Activated CD8-positive, alpha-beta memory T cell treated with anti-CD3 and anti-CD28 coated beads, Interleukin-2, amount 10 ng/mL, durations not matched to agents 7 days and 5 days (primary cell): ENCODE measurements at places on chromosomes 1 and 21. TPM values are rescaled to one million over a fixed set of nuclear protein-coding genes. Genes with fewer than 3 reads are reported as not detected.

DNA sequence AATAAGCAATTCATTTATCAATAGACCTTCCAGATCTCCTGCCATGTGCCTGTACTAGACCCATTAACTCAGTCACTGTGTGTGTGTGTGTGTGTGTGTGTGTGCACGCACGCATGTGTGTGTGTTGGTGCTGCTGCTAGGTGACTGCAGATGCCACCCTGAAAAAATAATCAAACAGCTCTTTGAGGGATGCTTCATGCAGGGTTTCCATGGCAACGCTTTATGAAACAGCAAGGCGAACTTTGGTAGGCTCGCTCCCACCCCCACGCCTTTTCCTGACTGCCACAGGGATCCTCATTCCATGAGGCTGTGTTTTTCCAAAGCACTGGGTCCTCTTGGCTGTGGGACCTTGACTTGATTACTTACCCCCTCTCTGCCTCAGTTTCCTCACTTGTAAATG, 94.0 kb downstream of the HMGB4 start:
- H3K27me3 ChIP-seq: no peaks in the 10 kb centered on the region
- no peak overlapping the region for H3K27ac ChIP-seq

DNA sequence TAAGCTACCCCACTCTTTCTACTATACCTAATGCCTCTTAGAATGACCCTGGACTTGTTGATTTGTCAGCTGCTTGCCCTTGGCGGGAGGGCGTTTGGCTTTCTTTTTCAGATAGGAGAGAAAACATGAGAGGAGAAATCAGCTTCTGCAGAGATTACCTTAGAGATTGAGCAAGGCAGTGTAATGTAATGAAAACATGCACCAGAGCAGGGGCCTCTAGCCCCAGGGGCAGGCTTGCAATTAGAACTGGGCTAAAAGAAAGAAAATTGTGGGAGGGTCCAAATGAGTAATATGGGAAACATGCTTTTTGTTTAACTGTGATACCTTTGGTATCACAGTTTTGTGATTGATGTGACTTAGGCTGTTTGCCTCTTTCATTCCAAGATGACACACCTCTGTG, 89.7 kb downstream of the PBX1 start:
- no peak overlapping the region for H3K27ac ChIP-seq
- no peaks in the 10 kb centered on the region for H3K27me3 ChIP-seq
- H3K4me3 ChIP-seq: no peak overlapping the region
- H3K36me3 ChIP-seq: no peaks in the 10 kb centered on the region
- DNase-seq: no peak
- H3K4me1 ChIP-seq: peaks cover 6% of the 10 kb centered on the region

DNA sequence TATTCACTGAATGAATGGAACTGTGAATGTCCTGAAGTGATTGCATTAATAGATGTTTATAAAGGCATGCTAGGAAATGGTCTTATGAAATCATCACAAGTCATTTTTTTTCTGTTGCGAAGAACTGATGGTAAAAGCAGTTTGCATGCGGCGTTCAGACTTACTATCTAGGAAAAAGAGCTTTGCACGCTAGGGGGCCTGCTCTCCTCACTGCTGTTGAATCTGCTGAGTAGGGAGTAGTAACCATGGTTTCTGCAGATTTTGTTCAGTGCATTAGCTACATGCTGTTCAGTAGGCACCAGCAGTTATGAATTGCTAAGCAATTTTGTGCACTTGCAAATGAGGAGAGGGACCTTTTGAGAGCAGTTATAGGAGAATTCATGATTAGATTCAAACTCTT, 57.9 kb downstream of the CENPF start:
- H3K4me3 ChIP-seq: no peak overlapping the region
- H3K4me1 ChIP-seq: no peaks in the 10 kb centered on the region
- peaks cover 77% of the 10 kb centered on the region for H3K36me3 ChIP-seq
- H3K27ac ChIP-seq: no peak overlapping the region
- DNase-seq: no peak
- no peaks in the 10 kb centered on the region for H3K27me3 ChIP-seq

Gene TRIM67
- total RNA-seq: not detected

GRCh38 chr1:40627987-40628902, 37.2 kb downstream of the RIMS3 start:
- peak overlapping the region; percentile 69 for H3K27ac ChIP-seq
- DNase-seq: peak; percentile 71
- no peaks in the 10 kb centered on the region for H3K27me3 ChIP-seq
- H3K4me3 ChIP-seq: no peak overlapping the region
- H3K36me3 ChIP-seq: no peaks in the 10 kb centered on the region
- H3K4me1 ChIP-seq: peaks cover 28% of the 10 kb centered on the region

GRCh38 chr1:7345516-7345915, 425.6 kb upstream of the VAMP3 start:
- no peak overlapping the region for H3K27ac ChIP-seq
